ELR (cell line): ENCODE measurements at places on chromosomes 2 and 18.

- DNase-seq = no peak
These were observed 148.8 kb downstream of the EPHA4 start for GRCh38 chr2:221423210-221423804.

GRCh38 chr2:182173944-182174622, 188.4 kb downstream of the PPP1R1C start:
- no peak for DNase-seq

DNA sequence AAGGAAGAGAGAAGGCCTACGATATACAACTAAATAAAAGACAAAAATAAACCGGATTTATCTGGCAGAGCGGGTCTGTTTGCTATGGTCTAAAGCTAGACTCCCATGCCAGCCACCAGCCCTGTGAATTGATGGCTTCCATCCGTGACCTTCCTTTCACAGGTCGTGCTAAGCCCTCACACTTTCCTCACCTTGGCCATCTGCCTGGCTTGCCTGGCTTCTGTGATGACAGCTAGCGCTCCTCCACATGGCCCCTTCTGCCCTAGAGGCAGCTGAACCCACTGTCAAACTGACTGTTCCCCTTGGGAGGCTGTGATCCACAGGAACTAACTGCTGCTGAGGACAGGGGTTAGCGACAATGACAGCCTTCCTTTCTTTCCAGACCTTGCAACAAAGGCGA, 32.5 kb downstream of the GAREM1 start:
- no peak for DNase-seq

DNA sequence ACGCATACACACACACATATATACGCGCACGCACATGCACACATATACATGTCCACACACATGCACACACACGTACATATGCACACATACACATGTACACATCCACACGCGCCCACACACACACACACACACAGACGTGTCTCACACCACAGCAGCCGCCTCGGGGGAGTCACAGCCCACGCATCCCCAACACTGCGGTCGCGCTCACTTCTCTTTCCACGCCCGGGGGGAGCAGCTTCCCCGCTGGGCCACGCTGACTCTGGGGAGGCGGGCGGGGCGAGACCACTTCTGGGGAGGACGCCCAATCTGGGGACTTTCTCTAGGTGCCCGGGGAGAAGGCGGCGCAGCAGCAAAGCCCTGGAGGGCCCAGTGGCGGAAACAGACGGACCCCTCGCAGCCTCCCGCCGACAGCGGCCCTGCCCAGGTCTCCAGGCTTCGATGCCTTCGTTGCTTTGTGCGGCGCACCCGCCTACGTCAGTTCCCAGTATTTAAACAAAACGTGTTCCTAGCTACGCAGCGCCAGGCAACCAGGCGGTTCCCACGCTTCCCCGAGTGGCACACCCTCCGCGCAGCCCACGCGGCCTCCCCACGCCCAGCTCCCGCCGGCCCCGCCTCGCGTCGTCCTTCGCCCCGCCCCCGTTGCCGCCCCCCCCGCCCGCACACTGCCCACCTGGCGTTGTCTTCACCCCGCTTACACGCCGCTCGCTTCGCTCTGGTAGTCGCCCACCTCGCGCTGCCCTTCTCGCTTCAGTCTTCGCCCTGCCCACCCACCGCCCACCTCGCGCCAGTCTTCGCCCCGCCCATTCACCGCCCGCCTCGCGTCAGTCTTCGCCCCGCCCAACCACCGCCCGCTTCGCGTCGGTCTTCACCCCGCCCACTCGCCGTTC, 810 bp upstream of the RBFA start:
- no peak for DNase-seq

DNA sequence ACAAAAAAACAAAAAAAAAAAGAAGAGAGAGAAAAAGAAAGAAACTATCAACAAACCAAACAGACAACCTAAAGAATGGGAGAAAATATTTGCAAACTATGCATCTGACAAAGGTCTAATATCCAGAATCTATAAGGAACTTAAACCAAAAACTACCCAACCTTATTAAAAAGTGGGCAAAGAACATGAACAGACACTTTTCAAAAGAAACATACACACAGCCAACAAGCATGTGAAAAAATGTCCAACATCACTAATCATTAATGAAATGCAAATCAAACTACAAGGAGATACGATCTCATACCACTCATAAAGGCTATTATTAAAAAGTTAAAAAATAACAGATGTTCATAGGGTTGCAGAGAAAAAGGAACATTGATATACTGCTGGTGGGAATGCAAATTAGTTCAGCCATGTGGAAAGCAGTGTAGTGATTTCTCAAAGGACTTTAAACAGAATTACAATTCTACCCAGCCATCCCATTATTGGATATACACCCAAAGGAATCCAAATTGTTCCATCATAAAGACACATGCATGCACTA, 7.2 kb upstream of the POLE4 start:
- DNase-seq = no peak

DNA sequence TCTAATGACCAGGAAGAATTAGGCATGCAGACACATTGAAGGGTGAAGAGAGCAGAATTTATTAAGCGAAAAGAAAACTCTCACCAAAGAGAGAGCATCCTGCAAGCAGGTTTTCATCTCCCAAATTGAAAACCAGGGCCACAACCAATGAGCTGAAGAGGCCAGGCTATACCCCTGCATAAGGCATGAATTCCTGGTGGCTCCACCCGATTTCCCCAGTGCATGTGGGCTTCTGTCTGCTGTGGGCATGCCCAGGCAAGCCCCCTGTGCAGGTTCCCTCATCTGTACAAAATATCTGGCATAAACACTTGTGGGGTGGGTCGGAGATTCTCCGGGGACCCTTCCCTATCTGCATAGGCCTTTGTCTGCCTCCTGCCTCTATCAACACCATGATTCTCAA, 621.6 kb upstream of the LRRTM1 start:
- no peak for DNase-seq

- DNase-seq = no peak
These were observed 4.7 kb downstream of the ESPNL start for GRCh38 chr2:238104691-238105371.

DNA sequence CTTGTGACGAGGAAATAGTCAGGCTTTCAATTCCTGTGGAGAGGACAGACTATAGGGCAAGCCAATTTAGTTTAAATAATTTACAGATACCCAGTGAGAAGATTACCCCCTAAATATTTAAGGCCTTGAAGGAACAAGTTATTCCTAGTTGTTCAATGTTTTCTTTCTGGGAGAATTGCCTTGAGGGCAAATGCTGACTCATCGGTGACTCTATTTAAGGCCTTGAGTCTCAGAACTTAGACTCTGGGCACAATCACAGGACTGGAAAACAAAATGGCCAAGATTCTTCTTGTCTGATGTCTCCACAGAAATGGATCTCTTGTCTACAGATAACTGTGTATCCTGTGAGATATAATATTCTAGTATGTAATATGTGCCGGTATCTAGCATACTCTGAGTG, 467.1 kb downstream of the SUCLG1 start:
- DNase-seq = peak; percentile 82

DNA sequence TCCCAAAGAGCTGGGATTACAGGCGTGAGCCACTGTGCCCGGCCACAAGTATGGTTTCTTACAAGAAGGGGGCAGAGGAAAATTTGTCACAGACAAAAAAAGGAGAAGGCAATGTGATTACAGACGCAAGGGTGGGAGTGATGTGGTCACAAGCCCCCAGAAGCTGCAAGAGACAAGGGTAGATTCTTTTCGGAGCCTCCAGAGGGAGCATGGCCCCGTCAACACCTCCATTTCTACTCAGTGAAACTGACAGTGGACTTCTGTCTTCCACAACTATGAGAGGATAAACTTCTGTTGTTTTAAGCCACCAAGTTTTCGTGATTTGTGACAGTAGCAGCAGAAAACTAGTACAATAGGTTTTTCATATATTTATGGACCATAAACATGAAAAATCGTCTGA, 2.1 kb upstream of the TCF7L1 start:
- DNase-seq = peak; percentile 46

DNA sequence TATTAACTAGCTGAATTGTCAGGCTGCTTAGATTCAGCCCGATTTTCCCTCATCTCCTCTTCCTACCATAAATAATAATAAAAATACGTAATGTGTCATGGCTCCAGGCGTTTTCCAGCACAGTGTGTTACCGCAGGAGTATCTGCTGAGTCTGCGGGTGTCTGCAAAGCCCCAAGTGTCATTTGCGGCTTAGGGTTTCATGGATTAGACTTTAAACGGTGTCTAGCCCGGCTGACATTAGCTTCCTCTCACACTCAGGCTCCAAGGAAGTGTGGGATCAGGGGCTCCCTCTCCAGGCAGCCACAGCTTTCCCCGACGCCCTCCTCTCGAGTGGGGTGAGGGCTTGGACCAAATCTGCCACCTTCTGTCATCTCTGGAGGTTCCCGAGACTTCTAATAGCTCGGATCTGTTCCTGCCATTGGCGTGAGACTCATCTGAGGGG, 14.1 kb upstream of the HOXD1 start:
- DNase-seq = no peak

DNA sequence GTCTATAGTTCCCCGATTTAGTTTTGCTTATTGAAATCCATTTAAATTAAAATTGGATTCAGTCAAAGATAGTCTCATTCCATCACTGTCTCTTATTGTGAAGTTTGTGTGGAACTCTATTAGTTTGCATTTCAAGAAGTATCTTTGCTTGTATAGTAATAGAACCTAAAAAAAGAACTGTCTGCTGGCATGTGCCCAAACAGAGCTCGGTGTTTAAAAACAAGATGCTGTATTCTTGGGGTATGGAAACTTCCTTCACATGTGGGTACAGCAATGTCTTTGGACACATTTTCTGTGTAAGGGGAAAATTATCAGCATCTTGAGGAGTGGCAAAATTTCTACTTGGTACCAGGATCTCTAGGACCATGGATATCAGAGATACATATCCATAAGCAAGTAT, 292.6 kb downstream of the PLCL1 start:
- DNase-seq = no peak

- DNase-seq = no peak
These were observed 9.8 kb downstream of the FEV start for GRCh38 chr2:218975060-218975777.

DNA sequence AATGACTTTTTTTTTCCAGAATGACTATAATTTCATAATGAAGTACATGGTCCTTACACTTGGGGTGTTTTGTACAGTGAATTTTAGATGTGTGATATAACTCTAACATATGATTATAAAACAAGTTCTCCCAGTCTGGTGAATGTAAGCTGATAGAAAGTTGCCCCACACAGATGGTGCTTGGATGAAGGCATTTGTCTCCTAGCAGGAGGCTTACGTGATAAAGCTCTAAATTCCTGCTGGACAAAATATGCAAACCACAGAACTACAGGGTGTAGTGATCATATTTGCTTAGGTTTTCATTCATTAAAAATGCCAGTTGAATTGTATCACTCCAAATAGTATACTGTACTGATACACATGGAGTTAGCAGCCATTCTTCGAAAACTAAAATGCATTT, 85.5 kb downstream of the DSC3 start:
- peak; percentile 20 for DNase-seq

- no peak for DNase-seq
These were observed 1675.9 kb upstream of the CELF4 start for GRCh38 chr18:39241534-39241933.

- DNase-seq = no peak
These were observed 26.0 kb downstream of the CROCC2 start for GRCh38 chr2:240932001-240932723.

DNA sequence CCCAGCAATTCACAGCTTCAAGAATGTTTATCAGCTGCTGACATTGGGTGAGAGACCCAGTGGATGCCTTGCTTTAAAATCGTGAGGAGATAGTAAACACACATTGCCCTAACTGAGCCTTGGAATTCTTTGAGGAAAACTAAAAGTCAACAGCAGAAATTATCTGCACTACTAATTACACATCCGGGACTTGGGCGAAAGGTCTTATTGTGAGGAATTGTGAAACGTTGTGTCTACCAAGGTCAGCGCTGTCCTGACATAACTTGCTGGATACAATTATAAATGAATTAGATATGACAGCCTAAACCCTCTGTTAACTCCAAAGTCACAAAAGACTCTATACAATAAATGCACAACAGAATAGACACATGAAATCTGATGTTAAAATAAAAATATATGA, 121.4 kb downstream of the ST6GAL2 start:
- no peak for DNase-seq

GRCh38 chr2:109384308-109385271, 229.2 kb downstream of the SEPTIN10 start:
- DNase-seq = no peak

DNA sequence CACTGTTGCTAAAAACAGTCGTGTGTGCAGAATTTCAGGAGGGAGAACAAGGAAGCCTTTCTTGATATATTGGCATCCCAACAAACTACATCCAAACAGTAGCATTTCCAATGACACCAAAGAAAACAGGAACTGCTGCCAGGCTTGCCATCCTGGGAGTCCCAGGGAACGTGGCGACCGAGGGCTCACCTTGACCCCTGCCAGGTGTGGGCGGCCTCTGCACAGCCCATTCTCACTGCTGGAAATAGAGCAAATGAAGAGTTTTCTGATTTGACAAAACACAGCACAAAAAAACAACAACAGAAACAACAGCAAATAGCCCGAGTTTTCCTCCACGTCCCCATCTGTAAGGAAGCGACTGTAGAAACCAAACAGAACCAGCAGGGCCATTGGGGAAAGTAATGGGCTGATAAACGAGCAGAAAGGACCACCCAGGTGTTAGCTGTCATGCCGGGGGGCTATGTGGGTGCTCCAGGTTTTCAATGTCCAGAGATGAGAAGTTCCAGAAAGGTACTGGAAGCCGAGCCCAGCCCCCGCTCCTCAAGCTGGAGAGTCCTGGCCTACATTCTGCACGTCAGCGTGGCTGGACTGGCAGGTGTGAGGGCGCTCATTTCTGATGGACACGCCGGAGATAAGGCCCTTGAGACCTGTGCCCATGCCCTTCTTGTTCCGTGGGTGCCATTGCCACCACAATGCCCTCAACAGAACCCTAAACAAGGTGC, 80.8 kb downstream of the TWIST2 start:
- DNase-seq = no peak

- no peak for DNase-seq
These were observed 124.7 kb downstream of the PPP1R1C start for GRCh38 chr2:182110347-182110746.

GRCh38 chr2:154688373-154688772, 10.1 kb upstream of the KCNJ3 start:
- no peak for DNase-seq

GRCh38 chr2:215019521-215020145, 118.8 kb downstream of the ABCA12 start:
- no peak for DNase-seq

DNA sequence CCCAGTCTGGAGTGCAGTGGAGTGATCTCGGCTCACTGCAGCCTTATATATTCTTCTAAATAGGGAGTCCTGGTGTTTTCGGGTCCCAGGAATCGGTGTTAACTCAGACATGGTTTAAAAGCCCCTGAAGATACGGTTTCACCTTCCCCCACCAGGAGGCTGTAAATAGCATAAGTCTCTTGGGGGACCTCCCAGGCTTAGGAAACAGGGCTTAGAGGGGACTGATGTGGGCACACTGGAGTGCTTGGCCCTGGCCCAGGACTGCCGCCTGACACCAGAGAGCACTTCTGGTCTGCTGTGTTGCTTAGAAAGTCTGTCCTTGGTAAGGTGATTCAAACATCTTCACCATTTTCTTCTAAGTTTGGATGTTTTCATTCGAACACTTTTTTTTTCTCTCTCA, 39.7 kb upstream of the MAP4K4 start:
- no peak for DNase-seq
